ENCODE measurements at places on chromosomes 12 and 14.

DNA sequence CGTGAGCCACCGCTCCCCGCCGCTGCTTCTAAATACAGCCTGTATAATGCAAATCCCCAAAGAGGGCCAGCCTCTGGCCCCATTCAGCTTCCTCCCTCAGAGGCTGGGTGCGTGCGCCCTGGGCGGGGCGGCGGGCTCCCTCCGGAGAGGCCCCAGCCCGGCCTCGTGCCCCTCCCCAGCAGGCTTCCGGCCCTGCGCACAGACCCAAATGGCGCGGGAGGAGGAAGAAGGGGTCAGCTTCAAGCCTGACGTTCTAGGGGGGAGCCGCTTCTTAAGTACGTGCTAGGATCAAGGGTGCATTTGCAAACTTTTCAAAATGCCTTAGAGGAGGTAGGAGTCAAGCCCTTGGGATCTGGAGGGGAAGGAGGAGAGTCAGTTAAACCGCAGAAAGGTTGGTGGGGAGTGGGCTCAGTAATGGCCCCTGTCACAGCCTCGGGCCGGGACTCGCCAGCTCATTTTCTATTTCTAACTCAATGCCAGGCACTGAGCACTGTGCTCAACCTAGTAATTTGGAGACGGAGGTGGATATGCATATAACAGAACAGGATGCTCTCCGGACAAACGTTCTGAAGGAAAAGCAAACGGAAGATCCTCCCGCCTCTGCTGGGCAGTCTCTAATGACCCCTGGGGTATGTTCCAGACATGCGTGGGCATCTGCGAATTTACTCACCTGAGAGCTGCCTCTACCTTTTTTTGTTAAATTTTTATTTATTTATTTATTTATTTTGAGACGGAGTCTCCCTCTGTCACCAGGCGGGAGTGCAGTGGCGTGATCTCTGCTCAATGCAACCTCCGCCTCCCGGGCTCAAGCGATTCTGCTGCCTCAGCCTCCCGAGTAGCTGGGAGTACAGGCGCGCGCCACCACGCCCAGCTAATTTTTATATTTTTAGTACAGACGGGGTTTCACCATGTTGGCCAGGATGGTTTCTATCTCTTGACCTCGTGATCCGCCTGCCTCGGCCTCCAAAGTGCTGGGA, 32.3 kb downstream of the NINJ2 start:
- no peak for DNase-seq

GRCh38 chr14:82045339-82045738, 511.7 kb upstream of the SEL1L start:
- no peak for DNase-seq

GRCh38 chr12:14775636-14775980, 27.7 kb downstream of the WBP11 start:
- DNase-seq: no peak

GRCh38 chr12:104712477-104712876, 245.6 kb downstream of the SLC41A2 start:
- DNase-seq: no peak

GRCh38 chr12:88957358-88957757, 377.1 kb upstream of the KITLG start:
- DNase-seq: no peak

GRCh38 chr12:107990325-107990724, 138.8 kb upstream of the WSCD2 start:
- no peak for DNase-seq
